ENCODE measurements at places on chromosomes 6 and 20.

- DNase-seq: no peak
Measured at GRCh38 chr20:37564388-37565133, 36.9 kb upstream of the BLCAP start.

DNA sequence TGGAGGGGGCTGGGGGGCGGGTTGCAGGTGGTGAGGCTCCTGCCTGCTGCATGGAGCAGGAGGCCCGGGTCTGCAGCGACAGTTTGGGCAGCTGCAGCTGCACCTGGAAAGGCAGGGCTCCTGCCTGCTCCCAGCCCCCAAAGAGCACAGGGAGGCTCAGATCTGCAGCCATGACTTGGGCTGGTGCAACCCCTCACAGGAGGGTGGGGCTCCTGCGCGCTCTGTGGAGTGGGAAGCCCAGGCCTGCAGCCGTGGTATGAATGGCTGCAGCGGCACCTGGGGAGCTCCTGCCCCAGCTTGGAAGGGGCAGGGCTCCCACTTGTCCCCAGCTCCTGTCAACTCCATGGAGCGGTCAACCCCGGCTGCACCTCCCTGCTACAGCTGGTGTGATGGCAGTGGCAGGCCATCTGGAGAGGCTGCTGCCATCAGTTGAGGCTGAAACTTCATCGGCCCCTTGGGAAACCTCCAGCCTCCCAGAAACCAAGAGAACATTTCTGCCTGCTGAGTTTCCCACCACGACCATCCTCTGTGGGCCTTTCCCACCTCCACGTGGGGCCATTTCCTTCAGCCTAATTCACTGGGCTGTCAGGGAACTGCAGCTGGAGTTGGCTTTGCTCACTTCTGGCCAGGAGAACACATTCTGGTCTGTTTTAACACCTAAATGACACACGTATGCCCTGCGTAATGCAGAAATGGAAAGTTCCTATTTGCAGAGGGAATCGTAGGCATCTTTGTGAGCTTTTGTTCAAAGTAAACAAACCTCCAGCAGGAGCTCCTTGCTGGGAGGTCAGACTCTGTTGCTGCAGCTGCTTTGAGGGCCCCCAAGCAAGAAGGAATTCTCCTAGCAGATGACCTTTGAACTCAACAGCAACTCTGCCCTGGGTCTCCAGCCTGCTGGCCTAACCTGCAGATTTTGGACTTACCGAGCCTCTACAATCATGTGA lies 429.0 kb downstream of the PREX1 start:
- no peak for DNase-seq

DNA sequence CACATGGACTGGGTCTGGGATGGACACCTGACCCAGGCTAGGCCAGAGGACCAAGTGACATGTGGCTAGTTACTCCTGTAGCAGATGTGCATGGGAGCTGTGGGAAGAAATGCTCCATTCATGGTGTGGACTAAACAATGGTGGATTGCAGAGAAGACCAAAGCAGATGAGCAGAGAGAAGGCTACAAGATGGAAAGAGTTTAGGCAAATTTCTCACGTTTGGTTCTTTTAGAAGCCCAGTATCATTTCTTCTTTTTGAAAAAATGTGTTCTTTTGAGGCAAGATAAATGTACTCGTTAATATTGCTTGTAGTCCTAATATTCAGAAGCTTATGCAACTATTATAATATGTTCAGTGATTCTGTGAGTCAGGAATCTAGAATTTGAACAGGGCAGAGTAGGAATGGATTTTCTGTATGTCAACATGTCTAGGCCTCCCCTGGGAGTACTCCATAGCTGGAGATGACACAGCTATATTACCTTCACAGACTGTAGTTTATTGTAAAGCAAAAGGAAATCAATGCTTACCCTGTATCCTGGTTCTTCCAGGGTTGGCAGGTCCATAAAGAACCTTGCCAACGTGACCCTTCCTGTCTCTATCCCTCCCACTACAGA lies 2.3 kb upstream of the BTN2A1 start:
- no peak for DNase-seq

DNA sequence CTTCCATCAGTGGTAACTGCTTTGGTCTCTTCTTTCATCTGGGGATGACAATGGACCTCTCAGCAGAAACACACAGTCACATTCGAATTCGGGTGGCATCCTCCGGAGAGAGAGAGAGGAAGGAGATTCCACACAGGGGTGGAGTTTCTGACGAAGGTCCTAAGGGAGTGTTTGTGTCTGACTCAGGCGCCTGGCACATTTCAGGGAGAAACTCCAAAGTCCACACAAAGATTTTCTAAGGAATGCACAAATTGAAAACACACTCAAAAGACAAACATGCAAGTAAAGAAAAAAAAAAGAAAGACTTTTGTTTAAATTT lies 6.1 kb downstream of the EDN1 start:
- no peak for DNase-seq

GRCh38 chr6:17045581-17046322 lies 56.1 kb upstream of the STMND1 start:
- no peak for DNase-seq

DNA sequence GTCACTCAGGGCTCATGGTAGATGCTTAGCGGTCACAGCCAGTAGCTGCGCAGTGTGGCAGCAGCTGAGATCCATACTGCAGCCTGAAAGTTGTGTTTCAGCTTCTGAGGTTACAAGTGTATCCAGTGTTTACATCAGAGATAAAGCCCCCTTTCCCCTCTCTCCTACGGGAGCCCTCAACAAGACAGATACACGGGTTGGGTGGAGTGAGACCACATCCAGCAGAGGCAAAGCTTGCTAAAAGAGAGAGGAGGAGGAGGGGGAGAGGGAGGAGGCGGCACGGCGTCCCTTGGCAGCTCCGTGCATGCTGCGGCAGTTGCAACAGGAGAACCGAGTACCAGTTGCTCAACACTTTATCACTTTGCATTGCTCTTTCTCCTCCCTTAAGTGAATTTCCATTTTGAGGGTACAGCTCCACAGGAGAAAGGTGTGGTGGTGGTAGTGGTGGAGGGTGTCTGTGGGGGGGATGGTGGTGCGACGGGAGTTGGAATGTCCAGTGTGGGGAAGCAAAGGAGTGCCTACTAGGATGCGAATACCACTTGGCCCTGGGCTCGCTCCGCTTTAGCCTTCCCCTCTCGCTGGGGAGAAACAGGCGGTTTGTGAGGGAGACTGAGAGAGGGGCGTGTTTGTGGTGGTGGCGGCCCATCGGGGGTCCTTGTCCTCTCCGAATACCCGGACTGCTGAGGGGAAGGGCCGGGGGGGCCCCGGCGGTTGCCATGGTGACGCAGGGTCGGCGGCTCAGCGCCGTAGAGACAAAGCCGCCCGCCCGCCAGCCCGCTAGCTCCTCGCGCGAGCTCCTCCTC lies 405 bp upstream of the RNF182 start:
- no peak for DNase-seq

DNA sequence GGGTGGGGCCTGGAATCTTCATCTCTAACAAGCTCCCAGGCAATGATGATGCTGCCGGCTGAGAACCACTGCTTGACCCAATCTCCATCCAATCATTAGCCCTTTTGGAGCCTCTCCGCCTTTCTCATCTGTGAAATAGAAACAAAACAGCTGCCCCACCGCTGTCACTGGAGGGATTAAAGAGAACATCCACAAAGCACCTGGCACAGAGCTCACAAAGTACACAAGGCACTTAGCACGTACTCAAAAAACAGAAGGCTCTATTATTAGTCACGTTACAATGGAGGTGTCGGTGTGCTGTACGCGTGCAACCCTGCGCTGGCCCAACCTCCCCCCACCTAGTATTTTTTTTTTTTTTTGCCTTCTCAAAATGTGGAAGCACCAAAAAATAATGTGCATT lies 213.5 kb upstream of the ARID1B start:
- peak; percentile 86 for DNase-seq

DNA sequence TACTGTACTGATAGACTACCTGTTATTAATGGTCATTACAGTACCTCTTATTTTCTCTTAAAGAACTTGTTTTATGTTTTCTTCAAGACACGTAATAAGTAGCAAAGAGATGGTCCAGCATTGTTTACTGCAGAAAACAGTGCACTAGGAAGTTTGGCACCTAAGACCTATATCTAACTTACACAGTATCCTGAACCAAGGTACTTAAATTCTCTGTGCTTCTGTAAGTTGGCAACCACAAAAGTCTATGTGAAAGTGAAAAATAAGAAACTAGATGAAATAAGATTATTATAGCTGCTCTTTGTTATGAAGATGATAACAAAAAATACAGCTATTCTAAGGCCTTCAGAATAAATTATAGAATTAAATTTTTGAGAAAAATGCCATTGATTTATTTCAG lies 411.7 kb upstream of the SOX4 start:
- DNase-seq: no peak

- no peak for DNase-seq
Measured at GRCh38 chr6:127946388-127946787, 45.5 kb upstream of the THEMIS start.

DNA sequence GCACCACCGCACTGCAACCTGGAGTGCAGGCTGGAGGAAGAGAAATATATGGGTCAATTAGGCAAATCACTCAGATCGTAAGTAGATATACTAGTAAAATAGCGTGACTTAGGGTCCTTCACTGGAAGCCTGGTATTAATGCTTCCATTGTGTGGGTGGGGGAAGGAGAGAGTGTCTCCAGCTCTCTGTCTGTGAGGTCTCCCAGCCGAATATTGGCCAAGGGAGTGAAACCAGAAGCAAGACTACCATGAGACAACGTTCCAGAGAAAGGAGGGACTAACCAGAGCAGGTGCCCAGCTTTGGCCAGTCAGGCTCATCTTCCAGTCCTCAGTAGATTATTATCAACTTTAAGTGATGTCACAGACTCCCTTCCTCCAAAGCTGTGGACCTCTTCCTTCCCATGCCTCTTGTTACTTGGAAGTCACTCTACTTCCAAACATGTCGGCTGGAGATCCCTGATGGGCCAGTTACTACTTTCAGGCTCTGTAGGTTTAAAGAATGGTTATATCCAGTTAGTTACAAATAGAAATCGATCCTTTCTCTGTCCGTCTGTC lies 28.8 kb downstream of the MTHFD1L start:
- DNase-seq: no peak

DNA sequence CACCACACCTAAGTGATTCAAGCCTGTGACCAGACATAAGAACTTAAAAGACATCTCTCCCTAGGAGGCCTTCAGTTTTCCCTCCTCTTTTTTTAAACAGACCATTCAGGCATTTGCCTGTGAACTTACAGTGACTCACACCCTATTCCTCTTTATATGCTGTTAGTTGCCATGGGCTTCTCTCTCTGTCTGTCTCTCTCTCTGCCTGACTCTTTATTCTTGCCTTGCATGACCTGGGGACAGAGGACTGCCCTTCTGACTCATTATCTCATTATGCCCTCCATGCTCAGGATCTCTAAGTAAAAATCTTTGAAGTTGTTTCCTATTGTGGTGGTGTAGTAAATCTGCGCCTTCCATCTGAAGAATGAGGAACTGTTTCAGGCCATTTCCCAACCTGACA lies 442.2 kb upstream of the MAN1A1 start:
- no peak for DNase-seq

DNA sequence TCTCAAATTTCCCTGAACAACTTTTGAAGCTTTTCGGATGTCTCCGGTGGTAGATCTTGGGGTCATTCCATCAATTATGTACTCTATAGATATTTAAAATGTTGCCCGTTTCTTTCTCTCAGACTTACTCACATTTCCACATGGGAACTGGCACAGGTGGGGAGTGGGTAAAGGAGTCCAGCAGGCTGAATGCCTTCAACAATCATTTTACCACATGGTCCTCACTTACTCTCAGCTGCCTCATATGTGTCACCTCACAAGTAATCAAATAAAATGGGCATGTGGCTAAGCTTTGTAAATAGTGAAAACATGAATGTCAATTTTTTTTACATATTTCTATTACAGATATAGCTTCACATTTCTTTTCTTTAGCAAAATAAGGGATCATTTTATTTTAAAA lies 677 bp downstream of the HLA-DQA1 start:
- no peak for DNase-seq

- DNase-seq: no peak
Measured at GRCh38 chr20:25148181-25148981, 47.1 kb upstream of the ENTPD6 start.

DNA sequence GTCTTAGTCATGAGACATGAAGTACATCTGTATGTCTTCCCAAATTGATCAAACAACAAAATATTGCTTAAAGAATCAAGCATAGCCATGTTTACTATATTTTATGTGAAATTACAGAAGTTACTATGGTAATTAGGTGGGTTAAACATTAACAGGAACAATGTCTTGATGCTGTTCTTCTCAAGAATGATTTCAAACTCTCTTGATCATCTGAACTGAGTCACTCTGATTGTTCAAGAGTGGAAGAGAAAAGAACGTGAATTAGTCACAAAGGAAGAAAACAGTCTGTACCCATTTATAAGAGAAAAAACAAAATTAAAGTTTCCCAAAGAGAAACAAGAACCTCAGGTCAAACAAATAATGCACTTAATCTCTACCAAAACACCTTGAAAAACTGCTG lies 62.2 kb upstream of the NUP153 start:
- no peak for DNase-seq

DNA sequence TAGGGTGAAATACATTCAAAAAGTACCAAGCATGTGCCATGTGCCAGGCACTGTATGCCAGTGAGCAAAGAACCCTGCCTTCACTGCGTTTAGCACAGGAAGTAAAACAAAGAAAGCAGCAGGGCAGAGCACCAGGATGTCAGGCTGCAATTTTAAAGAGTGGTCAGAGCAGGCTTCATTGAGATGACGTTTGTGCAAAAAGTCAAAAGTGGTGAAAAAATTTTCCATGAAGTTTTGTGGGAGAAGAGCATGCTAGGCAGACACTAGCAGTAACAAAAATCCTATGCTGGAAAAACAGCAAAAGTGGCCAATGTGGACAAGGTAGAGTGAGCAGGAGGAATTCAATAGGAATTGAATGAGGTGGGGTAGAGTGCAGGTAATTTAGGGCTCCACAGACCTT lies 31.3 kb downstream of the AKIRIN2 start:
- no peak for DNase-seq

DNA sequence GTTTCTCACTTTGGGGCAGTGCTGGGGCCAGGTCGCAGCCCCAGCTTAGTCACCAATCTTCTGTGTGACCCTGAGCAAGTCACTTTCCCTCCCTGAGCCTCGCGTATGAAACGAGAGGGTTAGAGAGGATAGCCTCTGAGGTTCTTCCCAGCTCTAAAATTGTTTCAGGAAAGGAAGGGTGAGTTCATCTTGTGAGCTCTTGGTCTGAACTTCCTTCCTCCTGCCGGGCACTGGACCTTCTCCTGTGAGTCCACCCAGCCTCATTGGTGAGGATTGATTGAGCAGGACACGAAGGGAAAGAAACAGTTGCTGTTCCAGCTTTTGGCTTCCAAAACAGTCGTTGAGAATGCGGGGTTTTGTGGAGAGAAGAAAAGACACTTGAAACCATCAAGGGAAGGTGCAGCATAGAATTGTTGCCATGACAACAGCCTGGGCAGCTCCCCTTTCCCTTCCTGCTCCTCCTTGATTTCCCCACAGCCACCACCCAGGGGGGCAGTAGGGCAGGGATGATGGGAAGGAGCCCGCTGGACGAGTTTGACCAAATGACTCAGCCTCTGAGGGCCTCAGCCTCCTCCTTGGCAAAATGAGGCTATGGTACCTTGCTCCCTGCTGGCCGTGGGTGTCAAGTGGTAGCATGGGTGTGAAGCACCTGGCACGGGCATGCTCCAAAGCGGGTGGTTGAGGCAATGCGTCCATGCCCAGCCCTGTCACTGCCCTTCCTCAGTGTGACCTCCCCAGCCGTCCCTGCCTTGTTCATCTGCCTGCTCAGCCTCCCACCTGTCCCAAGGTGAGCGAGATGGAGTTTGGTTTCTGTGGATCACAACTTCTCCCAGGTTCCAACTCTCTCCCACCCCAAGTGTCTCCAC lies 107.8 kb downstream of the CDC5L start:
- no peak for DNase-seq

- no peak for DNase-seq
Measured at GRCh38 chr6:6785163-6785521, 196.6 kb downstream of the LY86 start.

- no peak for DNase-seq
Measured at GRCh38 chr20:49275636-49276035, 2.2 kb downstream of the ZNFX1 start.
